Activated CD8-positive, alpha-beta memory T cell treated with anti-CD3 and anti-CD28 coated beads for 4 hours (primary cell): ENCODE measurements at places on chromosomes 5 and 9.

GRCh38 chr9:98162613-98163012, 29.8 kb downstream of the CORO2A start:
- DNase-seq: no peak

DNA sequence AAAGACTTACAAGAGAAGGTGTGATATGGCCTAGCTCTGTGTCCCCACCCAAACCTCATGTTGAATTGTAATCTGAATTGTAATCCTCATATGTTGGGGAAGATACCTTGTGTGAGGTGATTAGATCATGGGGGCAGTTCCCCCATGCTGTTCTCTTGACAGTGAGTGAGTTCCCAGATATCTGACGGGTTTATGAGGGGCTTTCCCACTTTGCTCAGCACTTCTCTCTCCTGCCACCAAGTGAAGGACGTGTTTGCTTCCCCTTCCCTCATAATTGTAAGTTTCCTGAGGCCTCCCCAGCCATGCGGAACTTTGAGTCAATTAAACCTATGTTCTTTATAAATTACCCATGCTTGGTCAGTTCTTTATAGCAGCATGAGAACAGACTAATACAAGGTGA, 49.0 kb downstream of the CDO1 start:
- DNase-seq: no peak

- DNase-seq: no peak
Observed at GRCh38 chr9:127277099-127277498, 12.5 kb downstream of the GARNL3 start.

DNA sequence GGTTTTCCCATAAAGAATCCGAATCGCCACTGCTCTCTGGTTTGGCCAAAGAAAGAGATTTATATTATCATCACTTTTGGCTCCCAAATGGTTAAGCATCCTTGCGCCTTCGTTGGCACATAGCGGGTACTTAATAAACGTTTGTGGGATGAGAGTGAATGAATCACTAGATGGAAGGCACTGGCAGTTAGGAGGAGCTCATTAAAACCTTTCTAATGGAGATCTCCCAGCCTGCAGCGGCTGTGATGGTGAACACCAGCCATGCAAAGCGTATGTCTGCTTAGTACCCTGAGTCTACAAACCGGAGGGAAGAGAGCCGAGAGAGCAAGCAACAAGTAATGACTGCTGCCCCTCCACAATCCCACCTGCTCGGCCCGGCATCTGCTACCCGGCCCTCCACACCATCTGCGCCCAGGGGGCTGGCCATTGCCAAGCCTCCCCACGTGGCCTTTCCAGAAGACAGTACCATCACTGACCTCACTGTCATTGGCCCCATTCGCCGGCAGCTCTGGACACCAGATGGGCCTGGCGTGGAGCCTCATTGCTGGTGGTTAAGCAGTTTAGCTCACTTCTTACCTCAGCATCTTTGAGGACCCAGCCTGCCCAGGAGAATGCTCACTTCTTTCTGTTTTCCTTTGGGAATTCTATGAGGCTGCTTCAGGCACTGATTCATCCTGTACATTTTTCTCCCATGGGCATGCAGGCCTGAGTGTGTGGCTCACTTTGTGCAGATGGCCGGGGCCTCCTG, 39.3 kb upstream of the ANKRD33B start:
- no peak for DNase-seq

GRCh38 chr5:175059687-175060211, 335.4 kb downstream of the MSX2 start:
- DNase-seq: no peak

DNA sequence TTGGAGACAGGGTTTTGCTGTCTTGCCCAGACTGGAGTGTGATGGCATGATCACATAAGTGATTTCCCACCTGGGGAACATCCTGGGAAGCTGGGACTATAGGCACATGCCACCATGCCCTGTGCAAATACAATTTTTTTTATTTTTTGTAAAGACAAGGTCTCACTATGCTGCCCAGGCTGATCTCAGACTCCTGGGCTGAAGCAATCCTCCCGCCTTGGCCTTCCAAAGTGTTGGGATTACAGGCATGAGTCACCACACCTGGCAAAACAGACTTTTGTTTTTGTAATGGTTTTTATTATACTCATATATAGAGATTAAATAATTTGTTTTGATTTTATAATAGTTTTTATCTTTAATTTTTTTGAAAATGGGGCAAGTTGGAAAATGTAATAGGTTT, 14.7 kb downstream of the DNAJC25 start:
- DNase-seq: no peak

GRCh38 chr5:145350513-145350912, 484.6 kb downstream of the PRELID2 start:
- DNase-seq: no peak

DNA sequence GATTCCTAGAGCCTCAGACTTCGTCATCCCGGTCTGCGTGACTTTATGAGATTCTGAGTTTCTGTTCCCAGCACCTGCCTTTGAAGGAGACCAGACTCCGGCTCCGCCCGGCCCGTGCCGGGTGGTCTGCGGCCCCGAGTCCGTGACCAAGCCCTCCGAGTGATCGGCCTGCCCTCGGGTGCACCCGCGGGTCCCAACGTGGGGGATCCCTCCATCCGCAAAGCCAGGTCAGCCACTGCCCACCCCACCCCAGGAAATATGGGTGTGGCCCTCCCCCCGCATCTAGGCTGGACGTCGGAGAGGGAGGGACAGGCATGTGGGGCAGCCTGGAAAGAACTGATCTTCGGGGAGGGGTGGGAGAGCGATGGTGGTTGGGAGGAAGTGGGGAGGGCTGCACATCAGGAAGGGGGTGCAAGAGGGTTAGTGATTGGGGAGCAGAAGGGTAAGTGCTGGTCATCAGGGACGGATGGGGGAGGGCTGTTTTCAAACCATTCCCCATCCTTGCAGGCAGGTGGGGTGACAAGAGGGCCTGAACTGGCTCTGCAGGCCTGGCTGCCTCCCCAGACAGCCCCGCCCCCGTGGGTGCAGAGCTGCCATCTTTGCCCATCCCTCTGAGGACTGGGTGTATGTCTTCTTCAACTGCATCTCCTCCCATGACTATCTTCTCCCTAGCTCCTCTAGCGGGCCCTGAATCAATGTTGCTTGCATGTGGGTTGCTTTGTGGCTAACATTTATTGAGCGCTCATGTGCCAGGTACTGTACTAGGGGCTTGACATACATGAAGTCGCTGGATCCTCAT, 747 bp downstream of the LRSAM1 start:
- DNase-seq: no peak

DNA sequence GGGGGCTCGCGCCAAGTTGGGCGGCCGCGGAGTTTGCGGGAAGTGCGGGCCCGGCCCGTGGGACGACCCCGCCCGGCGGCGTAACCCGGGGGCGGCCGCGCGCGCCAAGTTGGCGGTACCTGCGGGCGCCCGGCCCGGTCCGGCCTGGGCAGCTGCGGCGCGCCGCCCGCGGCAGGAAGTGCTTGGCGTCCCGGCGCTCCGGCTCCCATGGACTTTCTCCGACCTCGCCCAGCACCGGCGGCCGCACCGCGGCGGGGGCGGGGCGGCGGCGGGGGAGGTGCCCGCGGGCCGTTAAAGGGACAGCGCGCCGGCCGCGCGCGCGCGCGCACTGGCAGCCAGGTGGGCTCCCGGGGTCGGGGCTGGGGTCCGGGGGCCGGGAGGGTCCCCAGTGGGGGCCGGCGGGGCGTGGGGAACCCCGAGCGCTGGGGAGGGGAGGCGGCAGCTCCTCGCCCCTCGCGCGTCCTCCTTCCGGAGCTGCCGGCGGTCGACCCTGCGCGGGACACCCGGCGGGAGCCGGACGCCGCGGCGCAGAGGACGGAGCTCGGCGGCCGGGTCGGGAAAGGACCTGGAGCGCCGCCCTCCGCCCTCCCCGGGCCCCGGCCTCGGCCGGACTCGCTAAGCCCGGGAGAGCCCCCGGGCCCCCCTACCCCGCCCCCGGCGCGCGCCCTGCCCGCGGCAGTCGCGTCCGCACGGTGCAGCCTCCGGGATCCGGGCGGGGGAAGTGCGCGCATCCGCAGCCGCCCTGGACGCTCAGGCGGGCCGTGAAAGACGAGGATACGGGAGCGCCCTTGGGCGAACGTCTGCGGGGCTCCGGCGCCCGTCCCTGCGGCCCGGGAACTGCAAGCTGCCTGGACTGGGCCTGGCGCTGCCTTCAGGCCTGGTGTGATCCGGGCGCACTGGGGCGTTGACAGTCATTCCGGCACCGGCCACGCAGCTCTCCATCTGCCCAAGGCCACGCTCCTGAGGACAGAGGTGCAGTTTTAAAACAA, at the start of gene NACC2:
Gene NACC2 (minus strand): TSS at position 220 of the 989 bp plus-strand sequence. CDS start 44,768 bp downstream, outside the sequence.
- no peak for DNase-seq

- no peak for DNase-seq
Observed at GRCh38 chr5:23612701-23613100, 105.3 kb downstream of the PRDM9 start.

- DNase-seq: no peak
Observed at GRCh38 chr5:100905259-100905914, 2.3 kb upstream of the ST8SIA4 start.

GRCh38 chr5:132099905-132100304, 26.3 kb downstream of the CSF2 start:
- no peak for DNase-seq

GRCh38 chr5:138807182-138807581, 54.0 kb downstream of the CTNNA1 start:
- DNase-seq: no peak
